Stimulated activated CD8-positive, alpha-beta memory T cell treated with anti-CD3 and anti-CD28 coated beads, Interleukin-2, amount 100 ng/mL, for 1 hour (primary cell): ENCODE measurements at places on chromosomes 2 and 18.

- DNase-seq, result no peak
Observed at GRCh38 chr2:2810504-2810903, 479.4 kb upstream of the MYT1L start.

DNA sequence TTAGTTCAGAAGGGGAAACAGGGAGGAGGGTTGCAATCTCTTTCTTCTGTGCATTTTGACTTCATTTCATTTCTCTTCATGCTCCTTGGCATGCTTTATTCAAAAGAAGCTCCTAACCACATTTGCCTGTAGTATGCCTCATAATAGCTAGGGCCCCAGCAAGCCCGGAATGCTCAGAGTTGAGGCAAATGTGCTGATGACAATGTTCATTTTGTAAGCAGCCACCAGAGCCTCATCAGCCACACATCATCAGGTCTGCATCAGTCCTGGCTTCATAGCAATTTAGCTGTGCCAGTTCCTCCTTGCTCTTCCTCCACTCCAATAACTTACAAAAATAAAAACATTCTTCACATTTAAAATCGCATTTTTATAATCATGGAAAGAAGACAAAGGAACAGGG is 65.4 kb upstream of the MMADHC start:
- no peak for DNase-seq

- no peak for DNase-seq
Observed at GRCh38 chr2:206062724-206063123, 23.2 kb downstream of the INO80D start.

DNA sequence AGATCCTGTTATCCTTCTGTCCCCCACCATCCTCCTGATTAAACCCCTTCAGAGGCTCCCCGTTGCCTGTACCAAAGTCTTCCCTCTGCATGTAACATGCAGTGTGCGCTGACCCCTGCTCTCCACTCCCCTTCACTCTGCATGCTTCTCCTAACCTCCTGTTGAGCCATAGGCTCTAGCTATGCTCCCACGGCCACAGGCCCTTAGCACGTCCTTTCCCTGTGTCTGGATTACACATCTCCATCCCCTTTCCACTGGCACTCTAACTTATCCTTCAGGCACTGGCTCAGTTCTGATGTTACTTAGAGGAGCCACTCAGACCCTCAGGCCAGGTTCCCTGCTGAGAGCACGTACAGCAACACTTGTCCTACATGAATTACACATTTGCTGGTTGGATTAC is 29.4 kb upstream of the EDAR start:
- no peak for DNase-seq

GRCh38 chr2:10876963-10877362 is 34.8 kb upstream of the KCNF1 start:
- no peak for DNase-seq

DNA sequence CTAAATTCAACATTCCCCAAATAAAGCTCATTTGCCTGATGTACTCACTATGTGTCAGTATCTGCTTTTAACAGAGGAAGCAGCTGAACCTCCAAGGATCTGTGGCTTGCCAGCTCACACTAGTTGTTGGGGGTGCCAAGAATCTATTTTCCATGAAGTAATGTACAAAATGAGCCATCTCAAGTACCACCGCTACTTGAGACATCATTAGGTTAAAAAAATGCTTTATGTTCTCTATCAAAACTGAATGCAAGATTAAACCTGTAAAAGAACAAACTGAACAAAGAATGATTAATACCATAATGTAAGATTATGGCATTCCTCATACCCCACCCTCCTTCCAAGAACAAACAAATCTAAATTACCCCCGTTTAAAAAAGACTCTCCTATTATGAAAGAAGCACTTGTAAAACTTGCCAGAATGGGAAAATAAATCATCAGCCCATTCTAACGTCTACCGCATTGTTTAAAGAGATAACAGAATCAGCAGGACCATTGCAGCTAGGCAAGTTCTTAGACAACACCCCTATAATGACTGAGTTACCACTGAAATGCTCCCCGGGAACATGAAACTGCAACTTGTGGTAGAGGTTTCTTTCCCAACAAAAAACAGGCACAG is 471.6 kb downstream of the DLGAP1 start:
- no peak for DNase-seq

GRCh38 chr2:61255580-61256437 is 93.8 kb downstream of the C2orf74 start:
- DNase-seq, result no peak

DNA sequence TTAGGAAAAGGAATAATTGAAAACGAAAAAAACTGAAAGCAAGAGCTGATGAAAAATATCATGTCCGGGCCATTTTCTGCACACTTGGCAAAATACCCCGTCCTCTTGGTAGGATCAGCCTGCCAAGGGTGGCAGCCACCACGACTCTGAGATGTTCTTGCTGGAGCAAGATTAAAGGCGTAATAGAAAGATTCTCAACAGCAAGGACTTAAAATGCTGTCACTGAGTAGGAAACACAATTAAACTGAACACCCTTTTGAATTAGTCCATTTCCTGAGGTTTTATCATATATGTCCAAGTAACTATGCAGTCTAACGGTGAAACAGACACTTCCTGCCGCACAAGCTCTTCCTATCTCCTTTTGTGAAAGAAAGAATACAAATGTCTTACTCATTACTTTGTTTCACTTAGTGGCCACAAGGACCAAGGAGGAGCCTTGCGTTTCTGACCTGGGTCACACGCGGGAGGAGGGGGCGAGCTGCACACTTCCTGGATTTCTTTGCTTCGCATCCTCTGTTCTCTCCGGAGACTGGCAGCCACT is 222.7 kb downstream of the PIEZO2 start:
- DNase-seq, result no peak

DNA sequence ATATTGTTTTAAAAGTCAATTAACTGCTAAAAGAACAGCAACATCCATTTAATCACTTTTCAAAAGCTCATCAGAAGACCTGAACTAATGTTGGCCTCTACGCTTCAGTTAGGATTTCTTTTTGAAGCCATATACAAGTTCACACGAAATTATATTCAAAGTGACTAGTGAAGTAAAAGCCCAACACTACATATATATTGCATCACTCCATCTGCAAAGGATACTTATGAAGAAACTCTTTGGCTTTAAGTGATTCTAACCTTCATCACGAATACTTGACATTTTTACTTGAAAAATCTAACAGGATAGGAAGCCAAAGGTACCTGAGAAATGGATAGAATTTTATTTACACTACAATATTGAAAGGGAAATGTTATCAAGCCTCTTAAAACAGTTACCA is 50.4 kb downstream of the LRPPRC start:
- DNase-seq, result no peak

- no peak for DNase-seq
Observed at GRCh38 chr18:21450913-21451312, 149.6 kb downstream of the ESCO1 start.

DNA sequence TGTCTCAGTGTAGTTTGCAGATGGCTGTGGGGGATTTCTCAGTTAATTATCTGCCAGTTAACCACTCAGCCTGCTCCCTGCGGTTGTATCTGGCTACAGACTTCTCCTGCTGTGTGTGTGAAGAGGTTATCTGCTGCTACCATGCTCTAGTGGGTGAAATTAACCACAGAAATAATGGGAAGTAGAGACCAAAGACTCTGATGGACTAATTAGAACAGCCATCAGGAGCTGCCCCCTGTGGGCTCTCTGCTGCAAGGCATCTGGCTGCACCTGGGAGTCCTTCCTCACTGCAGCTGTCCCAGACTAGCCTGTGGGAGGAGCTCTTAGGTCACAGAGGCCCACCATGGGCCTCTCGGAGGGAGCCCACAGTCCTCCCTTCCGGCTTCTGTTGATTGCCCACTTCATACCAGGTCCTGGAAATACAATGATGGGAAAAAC is 66.6 kb downstream of the CTIF start:
- no peak for DNase-seq

DNA sequence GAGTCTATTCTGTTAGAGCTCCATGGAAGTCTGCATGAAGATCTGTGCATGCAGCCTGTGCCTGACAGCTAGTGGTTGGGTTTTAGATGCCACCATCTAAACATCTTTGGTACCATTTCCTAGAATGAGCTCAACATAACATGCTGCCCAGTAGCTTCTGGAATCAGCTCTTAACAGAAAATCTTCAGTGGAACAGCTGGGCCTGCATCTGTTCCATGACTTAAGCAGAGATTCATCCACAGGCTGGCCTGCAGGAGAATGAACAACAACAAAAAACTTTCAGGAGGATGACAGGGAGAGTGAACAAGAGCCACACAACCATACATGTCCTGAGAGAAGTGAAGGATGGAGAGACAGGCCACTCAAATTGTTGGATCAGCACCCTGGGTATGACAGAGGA is 316.6 kb downstream of the RDH14 start:
- DNase-seq, result no peak

GRCh38 chr18:9753846-9754245 is 45.7 kb downstream of the RAB31 start:
- no peak for DNase-seq

- DNase-seq, result no peak
Observed at GRCh38 chr2:145800151-145801091, 1280.5 kb upstream of the ZEB2 start.

- no peak for DNase-seq
Observed at GRCh38 chr2:10124538-10125045, 2.1 kb downstream of the RRM2 start.

DNA sequence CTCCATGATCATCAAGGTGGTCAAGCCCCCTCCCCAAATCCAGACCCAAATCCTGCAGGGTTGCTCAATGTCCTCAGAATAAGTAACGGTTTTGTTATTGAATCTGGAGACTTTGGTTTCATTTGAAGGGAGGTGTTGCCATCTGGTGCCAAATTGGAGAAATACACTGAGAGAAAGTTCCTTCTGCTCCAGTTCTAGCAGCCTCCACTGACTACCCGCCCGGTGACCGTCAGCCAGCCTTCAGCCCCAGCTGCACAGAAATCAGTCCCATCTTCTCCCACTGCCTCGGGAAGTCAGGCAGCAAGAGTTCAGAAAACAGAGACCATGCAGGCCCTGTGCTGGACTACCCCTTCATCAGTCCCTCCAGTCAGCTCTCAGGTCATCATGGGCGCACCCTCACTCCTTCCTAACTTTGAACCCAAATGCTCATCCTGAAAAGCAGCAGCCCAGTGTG is 38.7 kb downstream of the PKDCC start:
- DNase-seq, result no peak

- no peak for DNase-seq
Observed at GRCh38 chr2:240429341-240429871, 6.1 kb upstream of the GPC1 start.

GRCh38 chr2:235025800-235026536 is 74.2 kb downstream of the SH3BP4 start:
- DNase-seq, result no peak

- DNase-seq, result no peak
Observed at GRCh38 chr18:13756671-13757070, 30.2 kb downstream of the RNMT start.

DNA sequence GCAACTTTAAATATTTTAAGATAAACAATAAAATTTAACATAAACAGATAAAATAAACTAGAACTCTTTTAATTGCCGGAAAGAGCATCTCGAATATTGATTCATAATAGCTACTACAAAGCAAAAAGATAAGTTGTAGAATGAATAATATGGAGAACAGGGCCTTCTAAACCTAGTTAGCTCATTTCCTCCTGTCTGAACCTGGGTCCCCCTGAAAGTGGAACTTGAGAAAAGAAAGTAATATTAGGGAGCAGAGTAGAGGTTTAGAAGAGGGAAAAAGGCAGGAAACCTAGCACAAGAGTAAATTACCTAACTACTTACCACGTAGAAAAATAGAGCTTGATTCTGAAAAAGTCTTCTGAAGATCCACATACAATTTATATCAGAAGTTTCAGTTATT is 80.7 kb upstream of the NETO1 start:
- no peak for DNase-seq

- no peak for DNase-seq
Observed at GRCh38 chr18:36176177-36176584, 11.1 kb upstream of the MOCOS start.

DNA sequence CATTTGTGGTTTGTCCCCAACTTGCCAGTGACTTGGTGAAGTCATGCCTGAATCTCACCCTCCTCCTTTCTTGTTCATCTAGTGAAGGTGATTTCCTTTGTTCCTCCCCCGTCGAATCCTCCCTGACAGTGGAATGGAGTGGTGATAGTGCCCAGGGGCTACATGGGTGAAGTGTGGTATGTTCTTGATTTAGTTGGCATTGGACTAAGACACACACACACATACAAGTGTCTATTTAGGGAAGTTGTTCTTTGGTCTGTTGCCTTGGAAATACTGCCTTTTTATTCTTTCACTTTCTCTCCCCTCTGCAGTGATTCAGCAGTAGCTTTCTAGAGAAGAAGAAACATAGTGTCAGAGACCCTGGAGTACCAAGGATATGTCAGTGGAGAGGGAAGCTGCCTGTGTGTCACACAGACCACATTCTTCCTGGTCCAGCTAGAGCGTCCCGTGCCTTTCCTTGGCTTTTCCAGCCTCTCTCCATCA is 10.9 kb downstream of the INPP4A start:
- DNase-seq, result no peak

DNA sequence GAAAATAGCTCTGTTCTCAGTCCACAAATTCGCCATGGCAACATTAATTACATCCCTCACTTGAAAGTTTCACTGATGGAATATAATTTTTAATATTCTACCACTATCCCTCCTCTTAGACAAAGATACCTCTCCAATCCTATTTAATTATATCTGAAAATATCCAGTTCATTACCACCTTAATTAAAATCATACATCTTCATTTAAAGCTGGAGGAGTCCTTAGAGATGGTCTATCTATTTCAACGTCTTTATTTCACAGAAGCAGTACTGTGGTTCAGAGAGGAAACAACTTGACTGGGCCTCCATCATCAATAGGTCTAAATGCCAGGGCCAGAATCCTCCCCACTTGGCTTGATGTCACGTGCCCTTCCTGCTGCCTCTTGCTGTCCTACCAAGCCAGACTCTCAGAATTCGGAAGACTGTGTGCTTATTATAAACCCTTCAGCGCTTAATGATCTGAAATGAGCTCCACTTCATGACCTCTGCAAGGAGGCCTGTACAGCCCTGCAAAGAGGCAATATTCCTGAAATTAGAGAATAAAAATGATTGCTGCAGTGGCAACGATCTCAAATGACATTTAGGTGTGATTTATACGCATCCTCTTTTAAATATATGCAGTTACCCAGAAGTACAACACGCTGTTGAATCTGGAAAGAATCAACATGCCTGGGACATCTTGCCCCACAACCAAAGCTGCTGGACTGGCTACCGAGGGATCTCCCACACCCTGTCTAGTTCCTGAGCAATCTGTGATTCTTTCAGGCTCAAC is 146.3 kb downstream of the TMEM163 start:
- no peak for DNase-seq
